ENCODE measurements at places on chromosomes 3 and 15.

- DNase-seq = no peak
Measured at GRCh38 chr3:14345496-14346150, 56.8 kb upstream of the SLC6A6 start.

DNA sequence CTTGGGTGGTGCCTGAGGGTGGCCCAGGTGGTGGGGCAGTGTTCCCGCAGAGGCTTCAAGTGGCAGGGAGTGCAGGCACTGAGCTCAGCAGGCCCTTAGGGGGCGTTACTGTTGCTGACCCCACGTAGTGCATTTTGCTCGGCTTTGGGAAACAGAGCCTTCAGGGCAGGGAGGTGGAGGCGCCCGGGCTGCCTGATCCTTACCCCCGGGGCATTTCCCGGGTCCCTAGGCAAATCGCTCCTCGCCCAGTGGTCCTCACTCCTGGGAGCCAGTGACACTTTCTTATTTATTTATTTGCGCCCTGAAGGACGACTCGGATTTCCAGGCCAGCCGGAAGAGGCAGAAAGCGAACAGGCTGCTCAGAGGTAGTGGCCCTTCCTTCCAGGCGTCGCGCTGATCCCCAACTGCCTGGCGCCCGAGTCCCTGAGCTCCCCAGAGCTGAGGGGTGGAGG is 10.1 kb upstream of the FOXB1 start:
- no peak for DNase-seq

DNA sequence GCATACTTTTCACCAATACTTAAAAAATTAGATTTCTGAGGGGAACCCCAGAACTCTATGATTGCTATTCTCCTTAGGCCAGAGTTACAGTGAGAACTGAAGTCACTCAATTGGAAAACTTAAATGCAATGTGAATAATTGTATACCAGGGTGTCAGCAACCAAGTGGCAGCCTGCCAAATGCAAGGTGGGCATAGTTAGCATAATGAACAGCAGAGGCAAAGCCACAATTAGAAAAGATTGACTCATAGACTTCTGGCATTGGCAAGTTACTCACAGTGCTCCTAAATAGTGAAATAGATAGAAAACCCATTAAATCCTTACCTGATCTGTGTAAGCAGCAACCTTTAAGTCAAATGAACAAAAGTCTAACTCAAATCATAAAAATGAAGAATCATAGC is 94.9 kb downstream of the BCHE start:
- DNase-seq = no peak

GRCh38 chr15:96374499-96374898 is 44.0 kb downstream of the NR2F2 start:
- DNase-seq = no peak

GRCh38 chr3:178645503-178645902 is 109.3 kb downstream of the KCNMB2 start:
- no peak for DNase-seq

GRCh38 chr3:132595014-132595413 is 2.1 kb upstream of the ACKR4 start:
- no peak for DNase-seq

GRCh38 chr3:38782148-38782547 is 33.9 kb downstream of the SCN10A start:
- DNase-seq = no peak

GRCh38 chr15:101608201-101608600 is 44.0 kb downstream of the TM2D3 start:
- DNase-seq = no peak

- no peak for DNase-seq
Measured at GRCh38 chr3:14179114-14179465, 473 bp downstream of the LSM3 start.

DNA sequence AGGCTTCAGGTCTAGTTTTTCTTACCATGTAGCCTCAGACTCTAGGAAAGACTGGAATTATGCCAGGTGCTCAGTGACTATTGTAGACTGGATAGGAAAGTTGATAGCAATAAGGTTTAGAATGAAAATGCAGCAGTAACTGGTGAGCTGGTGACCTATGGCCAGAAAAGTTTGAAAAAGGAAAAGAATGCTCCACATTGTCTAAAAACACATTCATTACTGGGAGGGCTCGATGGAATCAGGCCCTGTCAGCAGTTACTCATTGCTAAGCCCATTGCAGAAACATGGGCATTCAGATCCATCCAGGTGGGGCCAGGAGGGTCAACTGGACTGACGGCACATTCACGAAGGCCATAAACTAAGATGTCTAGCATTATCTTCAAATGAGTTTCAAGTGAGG is 8.7 kb upstream of the MBNL1 start:
- DNase-seq = no peak

All from anterior cingulate cortex (tissue), 58 donors.